ENCODE measurements at places on chromosomes 5 and 9. TPM values are rescaled to one million over a fixed set of nuclear protein-coding genes. Genes with fewer than 3 reads are reported as not detected.

Gene C1QTNF3
- total RNA-seq, result 7.0 TPM

Gene TMEM171
- 1.6 TPM for total RNA-seq

Gene WDR38
- total RNA-seq, result not detected

Gene FAM151B
- 3.0 TPM for total RNA-seq

GRCh38 chr5:135255461-135256178, 143.4 kb downstream of the MACROH2A1 start:
- peak; percentile 3 for DNase-seq

- DNase-seq, result no peak
Measured at GRCh38 chr5:40672425-40672824, 7.3 kb upstream of the PTGER4 start.

DNA sequence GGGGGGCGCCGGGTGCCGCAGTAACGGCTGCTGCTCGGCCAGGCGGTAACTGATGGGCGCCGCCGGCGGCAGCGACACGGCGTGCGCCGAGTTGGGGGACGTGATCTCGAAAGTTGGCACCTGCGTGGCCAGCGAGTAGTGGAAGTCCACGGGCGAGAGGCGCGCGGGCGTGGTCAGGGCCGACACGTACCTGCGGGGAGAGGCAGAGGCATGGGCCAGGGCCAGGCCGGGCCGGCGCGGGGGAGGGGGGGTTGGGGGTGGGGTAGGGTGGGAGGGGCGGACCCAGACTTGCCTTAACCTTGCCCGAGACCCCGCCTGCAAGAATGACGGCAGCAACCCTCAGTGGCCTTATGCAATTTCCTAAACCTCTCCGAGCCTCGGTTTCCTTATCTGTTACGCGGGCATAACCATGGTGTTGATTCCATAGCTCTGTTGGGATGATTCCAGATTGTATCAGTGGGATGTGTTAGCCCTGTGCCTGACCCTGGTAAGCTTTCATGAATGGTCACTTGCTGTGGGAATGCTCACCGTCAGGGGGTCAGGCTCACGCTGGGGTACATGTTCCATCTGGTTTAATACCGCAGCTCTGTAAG, 53.0 kb downstream of the PSD2 start:
- no peak for DNase-seq

DNA sequence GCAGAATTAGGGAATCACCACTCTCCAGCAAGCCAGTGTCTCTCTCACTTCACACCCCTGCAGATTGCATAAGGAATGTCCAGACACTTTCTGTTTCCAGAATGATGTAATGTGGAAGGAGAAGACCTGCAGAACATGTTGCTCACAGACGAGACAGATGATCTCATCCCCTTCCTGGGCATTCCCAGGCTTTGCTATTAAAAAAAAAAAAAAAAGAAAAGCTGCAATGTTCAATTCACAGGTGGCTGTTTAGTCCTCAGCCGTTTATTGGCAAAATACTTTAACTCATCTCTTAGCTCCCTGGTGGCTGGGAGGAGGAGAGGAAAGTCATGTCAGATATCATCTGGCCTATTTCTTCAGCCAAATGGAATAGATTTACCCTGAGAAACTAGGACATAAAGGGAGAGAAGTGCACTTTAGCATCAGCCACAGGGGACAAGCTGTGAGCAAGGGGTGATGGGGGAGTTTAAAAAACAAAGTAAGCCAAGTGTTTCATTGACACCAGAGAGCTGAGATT, 95.9 kb upstream of the TNC start:
- DNase-seq, result peak; percentile 39

DNA sequence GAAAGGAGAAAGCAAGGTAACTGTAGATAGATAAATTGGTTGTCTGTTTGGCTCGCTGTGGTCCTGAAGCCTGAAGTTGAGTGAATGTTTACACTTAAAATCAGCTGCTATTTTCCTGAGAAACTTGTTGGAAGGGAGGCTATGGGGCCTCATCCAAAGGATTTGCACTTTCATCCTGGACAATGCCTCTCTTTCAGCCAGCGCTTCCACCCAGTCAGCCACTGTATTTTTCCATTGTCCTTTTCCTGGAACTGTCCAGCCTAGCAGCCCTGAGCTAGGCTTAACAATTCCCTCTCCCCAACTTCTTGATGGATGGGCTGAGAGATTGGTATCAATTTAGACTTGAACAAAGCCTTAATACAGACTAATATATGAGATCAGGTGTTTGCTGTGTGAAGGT, 429.2 kb downstream of the DMAC1 start:
- DNase-seq, result no peak
